ENCODE measurements at places on chromosomes 6 and 20. TPM values are rescaled to one million over a fixed set of nuclear protein-coding genes. Genes with fewer than 3 reads are reported as not detected.

CAPN11 gene
- total RNA-seq, result 0.40 TPM

AGER gene
- 3.0 TPM for total RNA-seq

HLA-DQB1 gene
- total RNA-seq, result 4.4 TPM

PRDM1 gene
- 1.7 TPM for total RNA-seq

CST5 gene
- total RNA-seq, result not detected

CD93 gene
- total RNA-seq, result 41.0 TPM

CST8 gene
- not detected for total RNA-seq

VIP gene
- 0.42 TPM for total RNA-seq

EYA2 gene
- total RNA-seq, result 1.4 TPM

PGK2 gene
- not detected for total RNA-seq

SLC22A7 gene
- not detected for total RNA-seq

AVP gene
- total RNA-seq, result not detected

ARMC12 gene
- total RNA-seq, result not detected

RAET1E gene
- 0.79 TPM for total RNA-seq

TP53TG5 gene
- total RNA-seq, result 2.1 TPM

B3GAT2 gene
- total RNA-seq, result 0.07 TPM

SLC17A3 gene
- total RNA-seq, result not detected

HLA-DPA1 gene
- total RNA-seq, result 37.7 TPM

OR2H1 gene
- not detected for total RNA-seq

SNX9 gene
- total RNA-seq, result 31.6 TPM

HLA-DQB2 gene
- total RNA-seq, result 3.3 TPM

MCCD1 gene
- not detected for total RNA-seq

LEMD2 gene
- 22.5 TPM for total RNA-seq

MLIP gene
- 436 TPM for total RNA-seq

OPRL1 gene
- 0.27 TPM for total RNA-seq

LHFPL5 gene
- total RNA-seq, result not detected

RIMS1 gene
- total RNA-seq, result 1.2 TPM

MCM3 gene
- 21.8 TPM for total RNA-seq

YTHDF1 gene
- 24.3 TPM for total RNA-seq

COL11A2 gene
- total RNA-seq, result 1.9 TPM

HCK gene
- 4.4 TPM for total RNA-seq
